ENCODE measurements at places on chromosomes 12 and 14.
A peak's percentile ranks its signal among the peaks of the same experiment; 100 is the strongest.

- DNase-seq: no peak
Measured at GRCh38 chr14:61573748-61574513, 121.4 kb upstream of the HIF1A start.

DNA sequence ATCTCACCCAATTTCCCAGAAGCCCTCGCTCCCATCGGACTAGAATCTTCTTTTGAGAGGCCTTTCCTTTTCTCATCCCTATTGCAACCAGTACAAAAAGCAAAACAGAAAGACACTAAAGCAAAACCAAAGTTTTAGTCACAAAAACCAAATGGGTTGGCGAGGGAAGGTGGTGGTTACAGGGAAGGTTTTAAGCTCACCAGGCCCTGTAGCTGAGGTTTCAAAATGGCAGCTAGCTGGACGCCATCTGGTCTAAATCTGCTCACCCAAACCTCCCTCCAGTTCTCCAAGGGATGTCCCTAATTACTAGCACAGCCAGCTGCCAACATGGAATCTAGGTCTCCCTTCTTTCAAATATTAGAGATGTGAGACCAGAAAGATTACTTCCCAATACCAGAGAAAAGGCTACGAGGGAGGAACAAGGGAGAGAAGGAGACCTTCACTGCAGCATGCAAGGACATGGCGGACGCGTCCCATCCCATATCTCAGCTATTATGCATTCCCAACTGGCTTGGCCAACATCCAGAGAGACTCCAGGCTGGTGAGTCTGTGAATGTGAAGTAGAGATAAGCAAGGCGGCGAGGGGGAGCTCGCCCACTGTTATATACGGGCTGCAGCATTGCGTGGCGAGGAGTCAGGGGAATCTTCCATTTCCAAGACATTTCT lies 70.8 kb downstream of the DPF3 start:
- no peak for DNase-seq

DNA sequence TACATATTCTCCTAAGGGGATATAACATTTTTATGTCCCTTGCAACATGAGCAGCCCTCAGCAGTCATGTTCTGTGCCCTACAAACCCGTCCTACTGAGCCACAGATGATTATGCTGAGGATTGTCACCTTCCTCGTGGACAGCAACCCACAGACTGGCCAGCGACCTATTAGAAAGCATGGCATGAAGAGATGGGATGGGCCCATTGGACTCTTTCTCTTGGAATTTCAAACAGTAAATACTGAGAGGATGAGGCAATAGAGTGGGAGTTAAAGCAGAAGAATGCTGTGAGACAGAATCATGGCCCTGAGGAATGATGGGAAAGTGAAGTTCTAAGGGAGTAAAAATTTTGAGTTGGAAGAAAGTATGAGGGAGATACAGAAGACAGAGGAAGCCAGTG lies 149.9 kb upstream of the BTG1 start:
- DNase-seq: no peak

GRCh38 chr14:61516964-61517653 lies 178.2 kb upstream of the HIF1A start:
- DNase-seq: no peak

GRCh38 chr12:57611108-57611826 lies at the start of gene ARHGEF25:
Gene ARHGEF25, plus strand, starts transcription at chr12:57611435. Its CDS starts 460 bp downstream, at chr12:57611895.
- peak; percentile 36 for DNase-seq

GRCh38 chr14:99602788-99603415 lies 1.1 kb downstream of the CCDC85C start:
- no peak for DNase-seq

GRCh38 chr12:497501-498160 lies 37.9 kb downstream of the B4GALNT3 start:
- DNase-seq: no peak

GRCh38 chr12:119682639-119683252 lies 14.8 kb downstream of the PRKAB1 start:
- no peak for DNase-seq

GRCh38 chr12:109682708-109683060 lies 30.9 kb upstream of the FAM222A start:
- no peak for DNase-seq

- no peak for DNase-seq
Measured at GRCh38 chr12:16095531-16096110, 181.9 kb downstream of the SLC15A5 start.

DNA sequence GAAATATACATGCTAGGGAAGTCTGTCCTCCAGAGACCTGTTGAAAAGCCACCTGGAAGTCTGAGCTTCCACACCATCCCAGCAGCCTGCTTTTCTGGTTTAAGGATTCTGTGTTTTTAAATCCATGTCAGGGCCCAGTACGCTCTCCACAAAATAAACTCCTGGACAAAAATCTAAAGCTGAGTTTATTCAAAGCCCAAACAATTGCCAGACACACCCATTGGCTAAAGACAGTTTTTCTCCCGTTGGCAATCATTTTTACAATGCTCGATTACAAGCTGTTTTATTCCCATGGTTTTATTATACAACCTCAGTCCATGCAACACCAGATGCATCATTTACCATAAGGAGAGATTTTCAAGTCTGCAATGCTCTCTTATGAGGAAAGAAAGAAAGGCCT lies 94.5 kb downstream of the MYRFL start:
- no peak for DNase-seq

GRCh38 chr14:34012978-34013720 lies 62.3 kb upstream of the EGLN3 start:
- DNase-seq: no peak

DNA sequence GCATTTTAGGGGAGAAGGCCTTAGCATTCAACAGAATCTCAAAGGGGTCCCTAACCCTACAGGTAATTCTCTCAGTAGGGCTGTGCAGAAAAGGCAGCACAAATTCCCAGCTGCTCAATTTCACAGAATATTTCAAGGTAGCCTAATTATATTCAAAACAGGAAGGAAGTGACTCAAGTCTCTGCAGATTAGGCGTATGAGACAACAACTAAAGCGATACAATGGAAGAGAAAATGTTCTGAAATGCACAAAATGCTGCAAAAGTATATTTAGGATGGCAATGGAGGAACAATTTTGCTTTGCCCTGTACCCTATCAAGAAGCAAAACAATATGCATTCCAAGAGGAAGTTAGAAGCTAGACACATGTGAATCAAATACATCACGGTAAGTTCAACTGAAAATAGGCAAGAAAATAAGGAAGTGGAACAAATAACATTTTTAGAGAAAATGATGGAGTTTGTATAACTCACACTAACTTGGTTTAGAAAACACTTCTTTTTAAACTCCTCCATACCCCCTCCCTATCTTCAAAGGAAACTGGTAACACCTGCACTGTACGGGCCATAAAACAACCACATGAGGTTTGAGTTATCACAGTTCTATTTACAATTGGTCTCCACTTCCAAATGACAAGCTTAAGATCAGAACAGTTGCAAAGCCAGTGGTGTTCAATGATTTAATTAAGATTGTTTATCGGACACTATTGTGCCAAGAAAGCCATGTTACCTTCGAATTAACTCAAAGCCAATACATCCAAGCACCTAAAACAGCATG lies 1.6 kb downstream of the GIT2 start:
- no peak for DNase-seq

DNA sequence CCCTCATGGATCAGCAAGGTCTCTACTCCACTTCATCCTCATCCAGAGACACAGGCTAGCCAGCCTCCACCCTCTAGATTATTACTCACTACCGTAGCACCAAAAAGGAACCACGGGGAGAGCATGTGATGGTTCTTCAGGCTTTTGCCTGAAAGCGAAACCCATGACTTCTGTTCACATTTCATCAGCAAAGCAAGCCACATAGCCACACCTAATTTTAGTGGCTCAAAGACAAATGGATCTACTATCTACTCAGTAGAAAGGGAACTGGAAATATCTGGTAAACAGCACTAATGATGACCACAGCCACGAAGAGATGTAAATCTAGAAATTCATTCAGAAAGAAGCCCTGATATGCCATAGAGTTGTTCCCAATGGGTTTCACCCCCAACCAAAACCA lies 51.4 kb downstream of the VCPKMT start:
- DNase-seq: no peak

DNA sequence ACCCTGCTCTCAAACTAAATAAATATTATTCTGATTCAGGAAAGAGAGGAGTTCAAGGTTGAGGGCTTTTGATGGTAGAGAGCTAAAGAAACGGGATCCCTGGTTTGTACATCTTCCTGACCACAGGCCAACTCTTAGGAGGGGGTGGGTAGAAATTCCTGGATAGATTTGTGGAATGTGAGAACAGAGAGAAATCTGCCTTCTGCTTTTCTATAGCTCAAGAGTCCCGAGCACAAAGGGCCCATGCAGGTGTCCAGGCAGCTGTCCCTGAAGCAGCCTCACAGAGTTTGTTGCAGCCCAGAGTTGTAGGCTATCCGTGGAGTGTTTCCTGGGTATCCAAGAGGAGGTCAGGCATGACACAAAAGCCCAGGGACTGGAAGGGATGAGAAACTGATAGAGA lies 198.6 kb downstream of the BCAT1 start:
- no peak for DNase-seq

DNA sequence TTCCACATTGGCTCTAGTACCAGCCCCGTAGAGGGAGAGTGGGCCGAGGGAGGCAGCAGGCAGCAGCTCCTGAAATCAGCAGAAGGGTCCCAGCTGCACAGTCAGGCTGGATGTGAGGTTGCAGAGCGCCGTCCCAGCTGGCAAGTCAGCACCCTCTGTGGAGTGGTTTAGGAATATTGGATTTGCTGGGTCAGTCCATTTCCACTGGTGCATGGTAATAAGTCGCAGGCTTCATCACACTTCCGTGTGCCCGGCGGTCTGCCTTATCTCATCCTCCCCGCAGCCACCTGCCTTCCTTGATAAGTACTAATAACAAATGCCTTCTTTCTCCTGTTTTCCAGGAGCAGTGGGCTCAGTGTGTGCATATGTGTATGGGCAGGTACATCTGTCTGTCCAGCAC lies 112.9 kb downstream of the TSPAN9 start:
- DNase-seq: no peak

DNA sequence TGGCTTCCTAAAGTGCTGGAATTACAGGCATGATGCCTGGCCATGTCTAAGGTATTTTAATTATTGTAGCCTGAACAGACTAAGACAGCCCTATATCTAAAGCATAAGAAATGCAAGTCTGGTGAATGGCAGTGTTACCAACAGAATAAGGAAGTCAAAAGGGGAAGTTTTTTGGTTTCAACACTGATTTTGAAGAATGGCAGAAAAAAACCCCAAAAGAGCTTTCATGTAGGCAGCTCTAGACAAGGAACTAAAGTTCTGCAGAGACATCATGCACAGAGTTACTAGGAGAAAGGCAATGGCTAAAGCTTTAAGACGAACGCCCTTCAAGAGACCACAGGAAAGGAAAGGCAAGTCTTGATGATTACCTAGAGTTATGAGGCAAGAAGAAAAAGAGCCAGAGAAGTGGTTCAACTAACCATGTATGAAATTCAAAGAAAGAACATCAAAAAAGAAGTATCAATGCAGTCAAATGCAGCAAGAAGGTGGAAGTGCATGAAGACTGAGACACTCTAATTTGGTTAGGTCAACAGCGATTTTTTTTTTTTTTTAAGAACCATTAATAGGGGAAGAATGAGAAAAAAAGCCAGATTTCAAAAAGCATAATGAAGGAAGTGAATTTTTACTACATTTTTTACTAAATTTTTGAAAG lies 50.8 kb downstream of the RPS6KA5 start:
- no peak for DNase-seq
